ENCODE measurements at places on chromosomes 5 and 9.

DNA sequence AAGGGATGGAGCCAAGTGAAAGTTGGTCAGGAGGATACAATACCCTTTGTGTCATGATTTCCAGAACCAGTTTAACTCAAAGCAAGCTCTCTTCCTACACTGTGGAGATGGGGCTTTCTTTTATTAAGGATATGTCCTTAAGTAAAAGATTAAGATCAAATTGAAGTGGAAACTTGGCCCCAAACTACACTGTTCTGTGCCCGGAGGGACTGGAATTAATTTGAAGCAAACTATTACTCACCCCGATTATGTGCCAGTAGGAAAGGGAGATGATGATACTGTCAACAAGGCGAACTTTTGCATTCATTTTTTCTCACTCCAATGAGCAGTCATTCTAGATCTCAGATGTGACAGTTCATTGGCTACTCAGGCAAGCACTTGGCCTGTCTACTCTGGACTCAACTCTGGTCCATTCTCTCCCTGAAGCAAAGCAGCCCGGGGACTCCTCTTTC lies 186.7 kb downstream of the NTRK2 start:
- DNase-seq: no peak

GRCh38 chr5:76016258-76016657 lies 66.9 kb upstream of the SV2C start:
- DNase-seq: no peak

GRCh38 chr5:126339215-126339805 lies 83.9 kb upstream of the GRAMD2B start:
- DNase-seq: peak; percentile 78

- DNase-seq: no peak
Measured at GRCh38 chr9:6996061-6996854, 238.5 kb downstream of the KDM4C start.

DNA sequence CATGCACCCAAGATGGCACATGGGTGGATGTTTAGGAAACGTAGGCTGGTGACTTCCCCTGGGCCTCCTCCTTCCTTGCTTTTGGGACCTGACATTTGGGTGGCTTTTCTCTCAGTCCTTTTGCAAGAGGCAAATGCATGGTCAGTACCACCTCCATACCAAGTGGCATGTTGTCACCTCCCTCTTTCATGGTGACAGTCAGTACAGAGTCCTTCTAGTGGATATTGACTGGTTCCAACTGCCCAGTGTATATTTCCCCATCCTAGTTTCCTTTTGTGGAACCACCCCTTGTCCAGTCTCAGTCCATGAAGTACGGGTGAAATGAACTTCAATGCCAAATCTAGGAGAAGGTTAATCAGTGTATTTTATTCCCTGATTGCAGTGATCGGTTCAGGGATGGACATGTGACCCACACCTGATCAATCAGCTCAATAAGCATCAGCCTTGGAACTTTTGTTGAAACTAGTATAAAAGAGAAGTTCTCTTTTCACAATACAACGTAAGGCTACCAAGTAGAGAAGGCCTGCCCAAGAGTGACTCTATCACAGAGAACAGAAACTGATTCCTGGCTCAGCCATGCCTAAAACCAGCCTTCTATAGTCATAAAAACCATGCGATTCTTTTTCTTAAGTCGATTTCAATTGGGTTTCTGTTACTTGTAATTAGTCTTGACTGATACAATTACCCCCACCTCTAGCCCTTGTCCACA lies 143.4 kb upstream of the KLF9 start:
- DNase-seq: no peak

All from cerebellar cortex (tissue), 1 donor.